Activated naive CD4-positive, alpha-beta T cell treated with anti-CD3 and anti-CD28 coated beads, Interleukin-2, amount 50 U/mL, for 16 hours (primary cell): ENCODE measurements at places on chromosomes 6 and 20.

GRCh38 chr6:2931970-2932748, 29.1 kb upstream of the SERPINB9 start:
- peak; percentile 85 for DNase-seq

- DNase-seq, result no peak
Observed at GRCh38 chr6:89944826-89945407, 50.6 kb downstream of the GJA10 start.

- DNase-seq, result no peak
Observed at GRCh38 chr6:107543088-107543487, 53.2 kb downstream of the SOBP start.

- no peak for DNase-seq
Observed at GRCh38 chr20:59378396-59378795, 78.0 kb downstream of the EDN3 start.

DNA sequence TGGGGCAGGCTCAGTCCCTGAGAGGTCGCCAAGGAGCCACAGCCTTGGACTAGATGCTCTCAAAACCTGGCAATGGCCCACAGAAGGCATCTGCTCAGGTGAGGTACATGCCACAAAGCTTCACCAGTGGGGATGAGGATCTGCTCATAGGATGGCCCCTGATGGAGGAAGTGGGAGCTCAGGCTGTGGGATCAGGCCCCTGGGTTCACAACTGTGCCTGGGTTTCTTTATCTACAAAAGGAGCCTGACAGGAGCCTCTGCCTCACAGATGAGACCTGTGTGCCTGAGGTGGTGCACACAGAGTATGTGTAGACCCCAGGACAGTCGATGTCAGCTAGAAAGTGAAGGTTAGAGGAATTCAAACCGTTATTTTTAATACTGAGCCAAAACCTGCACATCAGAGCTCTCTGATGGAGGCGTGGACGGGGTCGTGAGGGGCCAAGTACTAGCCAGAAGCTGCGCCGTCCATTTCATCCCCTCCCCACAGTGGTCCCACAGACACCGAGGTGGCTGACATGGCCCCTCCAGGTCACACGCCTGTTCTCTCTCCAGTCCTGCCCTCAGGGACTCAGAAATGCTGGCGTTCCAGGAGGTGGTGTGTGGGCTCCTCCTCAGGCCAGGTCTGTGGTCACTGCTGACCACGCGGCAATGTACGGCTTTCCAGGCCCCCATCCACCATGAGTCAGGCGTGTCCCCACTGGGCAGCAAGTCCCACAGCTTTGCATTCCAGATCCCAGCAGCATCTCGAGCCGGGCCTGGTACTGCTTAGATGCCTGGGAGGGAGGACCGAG, 33.3 kb downstream of the NTSR1 start:
- peak; percentile 5 for DNase-seq

GRCh38 chr6:100451577-100451976, 13.1 kb downstream of the SIM1 start:
- DNase-seq, result no peak

DNA sequence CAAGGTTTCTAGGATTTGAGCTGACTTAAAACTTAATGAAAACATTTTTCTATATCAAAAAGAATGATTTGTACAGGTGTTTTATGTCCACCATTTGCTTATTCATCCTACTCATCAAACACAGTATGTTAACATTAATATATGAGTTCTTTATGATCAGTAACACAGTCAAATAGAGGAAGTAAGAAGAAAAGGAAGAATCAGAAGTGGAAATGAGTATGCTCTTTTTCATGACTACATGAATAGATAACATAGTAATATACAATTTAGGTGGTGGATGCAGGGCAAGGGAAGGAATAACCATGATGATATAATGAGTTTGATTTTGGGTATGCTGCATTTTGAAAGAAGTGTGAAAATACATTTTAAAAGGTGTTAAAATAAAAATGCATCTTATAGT, 16.5 kb downstream of the KPNA5 start:
- DNase-seq, result no peak

- DNase-seq, result no peak
Observed at GRCh38 chr20:52082612-52083011, 109.0 kb downstream of the ZFP64 start.

GRCh38 chr6:84929212-84929611, 164.8 kb upstream of the TBX18 start:
- no peak for DNase-seq

GRCh38 chr6:148342350-148343046, at the start of gene SASH1:
SASH1 (plus strand) TSS chr6:148342838; CDS start chr6:148343068, 230 bp downstream.
- peak; percentile 11 for DNase-seq

- DNase-seq, result no peak
Observed at GRCh38 chr20:34040300-34040995, 46.7 kb downstream of the RALY start.

- no peak for DNase-seq
Observed at GRCh38 chr20:51169813-51170212, 146.9 kb upstream of the KCNG1 start.

DNA sequence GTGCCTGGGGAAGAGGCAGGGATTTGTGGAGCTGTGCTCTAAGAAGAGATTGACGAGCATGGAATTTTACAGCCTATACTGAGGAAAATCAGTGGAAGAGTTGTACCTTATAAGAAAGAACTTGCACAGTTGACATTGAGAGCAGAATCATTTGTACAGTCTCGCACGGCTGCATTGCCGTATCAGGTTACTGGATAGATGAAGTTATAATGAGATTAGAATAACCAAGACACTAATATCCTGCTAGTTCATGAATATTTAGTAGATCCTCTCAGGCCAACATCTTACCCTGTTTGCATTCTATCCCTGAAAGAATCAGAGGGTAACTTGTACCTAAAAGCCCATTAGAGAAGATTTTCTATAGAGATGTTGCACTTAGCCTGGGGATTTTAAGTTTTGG, 447.1 kb downstream of the PREX1 start:
- no peak for DNase-seq

DNA sequence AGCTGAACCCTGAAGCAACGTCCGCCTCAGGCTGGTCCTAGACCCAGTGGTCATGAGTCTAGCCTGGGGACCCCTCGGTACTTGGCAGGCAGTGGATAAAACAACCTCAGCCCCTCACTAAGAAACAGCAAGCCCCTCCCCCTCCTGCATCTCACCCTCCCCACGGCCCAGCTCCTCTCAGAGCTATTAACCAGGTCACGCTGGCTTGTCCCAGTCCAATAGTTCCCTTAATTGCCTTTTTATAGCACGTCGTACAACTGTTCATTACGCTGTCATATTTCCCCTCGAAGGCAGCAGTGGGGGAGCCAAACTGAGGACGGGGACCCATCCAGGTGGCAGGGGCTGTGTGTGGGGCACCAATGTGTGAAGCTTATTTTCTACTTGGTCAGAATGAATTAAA, 8.6 kb upstream of the SLC32A1 start:
- DNase-seq, result no peak

DNA sequence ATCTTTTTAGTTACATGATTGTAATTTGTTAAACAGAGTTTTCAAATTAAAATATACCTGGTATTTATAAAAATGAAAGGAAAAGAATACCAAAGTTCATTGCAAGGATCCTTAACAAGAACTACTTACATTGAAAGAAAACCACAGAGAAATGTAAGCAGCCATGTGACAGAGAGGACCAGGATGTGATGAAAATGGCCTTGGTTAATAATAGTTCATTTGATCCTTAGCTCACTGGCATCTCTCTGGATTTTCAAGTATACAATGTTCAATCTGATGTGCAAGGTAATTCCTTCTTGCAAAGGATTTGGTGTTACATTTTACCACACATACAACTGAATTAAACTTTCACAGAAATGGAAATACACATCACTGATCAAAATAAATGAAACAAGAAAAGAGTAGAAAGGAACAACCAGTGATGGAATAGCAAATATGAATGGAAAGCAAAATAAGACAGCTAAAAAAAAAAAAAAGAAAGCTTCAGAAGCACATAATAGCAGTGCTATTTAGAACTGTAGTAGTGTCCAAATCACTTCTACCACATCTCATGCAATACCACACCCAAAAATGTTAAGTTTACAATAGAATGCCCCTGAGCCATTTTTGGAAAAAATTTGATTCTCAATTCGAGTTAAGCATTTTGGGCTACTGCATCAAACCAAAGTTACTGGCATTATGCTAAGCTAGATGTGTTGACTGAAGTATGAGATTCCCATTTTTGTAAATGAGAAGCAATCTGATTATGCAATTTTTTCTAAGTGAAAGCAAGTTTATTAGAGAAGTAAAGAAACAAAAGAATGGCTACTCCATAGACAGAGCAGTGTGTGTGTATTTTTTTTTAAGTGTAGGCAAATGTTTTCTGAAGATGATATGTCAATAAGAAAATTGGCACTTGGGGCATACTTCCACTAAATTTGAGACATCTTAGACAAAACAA, 22.6 kb upstream of the HLA-A start:
- no peak for DNase-seq

GRCh38 chr20:12156252-12156651, 238.6 kb downstream of the BTBD3 start:
- DNase-seq, result no peak

DNA sequence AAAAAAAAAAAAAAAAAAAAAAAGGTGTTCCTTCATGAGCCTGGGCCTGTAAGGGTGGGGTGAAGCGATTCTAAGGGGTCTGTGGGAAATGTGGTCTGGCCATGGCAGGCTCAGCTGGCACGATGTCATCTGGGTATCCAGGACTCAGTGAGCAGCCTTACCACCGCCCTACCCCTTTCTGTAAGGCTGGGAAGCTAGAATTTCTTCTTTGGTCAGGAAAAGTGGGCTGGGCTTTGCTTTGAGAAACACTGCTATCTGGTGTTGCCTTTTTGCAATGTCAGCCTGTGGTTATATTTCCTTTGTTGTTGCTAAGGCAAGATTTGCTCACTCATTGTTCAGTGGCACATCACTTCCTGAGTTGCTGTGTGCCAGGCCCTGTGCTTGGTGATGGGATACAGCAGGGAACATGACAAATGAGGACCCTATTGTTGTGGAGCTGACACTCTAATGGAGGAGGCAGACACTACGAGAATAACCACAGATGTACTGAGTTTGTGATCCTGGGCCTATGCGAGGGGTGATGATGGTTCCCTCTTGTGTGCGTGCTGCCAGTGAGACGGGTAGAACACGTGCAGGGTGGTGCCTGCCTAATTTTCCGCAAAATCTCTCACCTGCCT, 45.9 kb upstream of the ZNFX1 start:
- DNase-seq, result no peak

DNA sequence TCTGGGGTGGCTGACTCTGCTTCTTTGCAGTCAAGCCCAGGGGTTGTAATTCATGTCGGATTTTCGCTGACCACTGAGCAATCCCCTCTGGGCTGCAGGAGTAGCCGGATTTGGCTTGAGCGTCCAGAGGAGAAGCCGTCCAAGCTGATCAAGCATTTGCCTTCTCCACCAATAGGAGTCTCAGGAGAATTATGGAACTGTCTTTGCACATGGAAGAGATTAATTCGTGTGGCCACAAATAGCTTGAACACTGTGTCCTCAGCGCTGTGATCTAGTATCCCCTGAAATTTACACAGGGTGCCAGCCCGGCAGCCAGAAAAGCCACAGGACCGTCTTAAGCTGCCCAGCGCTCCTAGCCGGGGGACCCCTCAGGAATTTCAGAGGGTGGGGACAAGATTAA, 37.1 kb downstream of the EYA2 start:
- DNase-seq, result no peak

GRCh38 chr6:101110814-101111213, 229.7 kb upstream of the ASCC3 start:
- no peak for DNase-seq

GRCh38 chr6:17865798-17866725, 121.4 kb downstream of the KIF13A start:
- DNase-seq, result no peak

DNA sequence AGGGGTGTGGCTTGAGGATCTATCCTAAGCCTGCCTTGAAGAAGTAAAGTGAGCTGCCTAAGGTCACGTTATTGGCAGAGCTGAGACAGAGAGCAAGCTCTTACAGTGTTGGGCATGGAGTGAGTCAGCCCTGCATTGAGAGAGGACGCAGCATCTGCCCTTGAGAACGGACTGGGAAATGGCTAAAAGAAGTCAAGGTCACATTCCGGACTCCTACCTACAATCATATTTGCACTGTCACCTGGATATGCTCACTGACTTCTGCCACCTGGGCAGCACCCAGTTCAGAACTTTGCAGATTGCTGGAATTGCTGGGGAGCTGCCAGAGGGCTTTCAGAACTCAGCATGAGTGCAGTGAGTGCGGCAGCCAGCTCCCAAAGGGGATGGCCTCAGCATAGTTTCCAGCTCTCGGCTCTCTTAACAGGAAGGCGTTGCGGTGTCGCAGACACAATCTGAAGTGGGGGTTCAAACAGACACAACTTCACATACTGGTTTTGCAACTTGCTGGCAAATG, 199.3 kb upstream of the SGK1 start:
- no peak for DNase-seq

- no peak for DNase-seq
Observed at GRCh38 chr6:46741482-46741881, 5.3 kb upstream of the ANKRD66 start.

- DNase-seq, result no peak
Observed at GRCh38 chr6:113881478-113881980, 24.4 kb downstream of the MARCKS start.

DNA sequence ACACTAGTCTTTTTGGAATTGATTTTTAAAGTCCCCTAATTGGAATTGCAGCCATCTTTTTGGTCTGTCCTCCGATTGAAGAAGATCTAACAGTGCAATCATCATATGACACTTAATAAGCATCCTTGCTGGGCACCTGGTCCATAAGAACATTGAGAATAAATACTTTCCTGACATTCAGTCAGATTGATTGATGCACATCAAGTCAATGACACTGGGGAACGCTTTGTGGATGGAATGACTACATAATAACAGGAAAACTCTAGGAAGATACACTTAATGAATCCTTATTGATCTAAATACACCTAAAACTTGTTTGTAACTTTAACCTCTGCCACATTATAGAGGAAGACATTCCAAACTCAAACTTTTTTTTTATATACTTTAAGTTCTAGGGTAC, 255.7 kb downstream of the PRKN start:
- DNase-seq, result no peak
